ENCODE measurements at places on chromosomes 3 and 15.
A peak's percentile ranks its signal among the peaks of the same experiment; 100 is the strongest.

DNA sequence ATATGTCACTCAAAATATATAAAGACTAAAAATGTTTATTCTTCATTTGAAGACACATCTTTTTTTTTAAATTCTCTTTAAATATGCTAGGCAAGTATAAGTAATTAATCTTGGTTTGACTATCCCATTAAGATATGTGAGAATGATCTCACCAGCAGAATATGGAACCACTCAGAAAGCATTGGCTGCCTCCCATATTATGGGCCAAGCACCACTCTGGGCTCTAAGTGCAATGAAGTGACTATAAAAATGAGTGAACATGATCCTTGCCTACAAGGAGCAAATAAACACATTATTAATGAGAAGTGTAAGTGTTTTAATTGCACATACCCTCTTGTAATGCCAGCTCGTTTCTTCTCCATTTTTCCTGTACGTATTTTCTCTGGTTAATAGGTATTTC lies 328.5 kb downstream of the NAALADL2 start:
- ATAC-seq: no peak

GRCh38 chr3:171939578-171939977 lies 96.4 kb downstream of the TMEM212 start:
- ATAC-seq: no peak

DNA sequence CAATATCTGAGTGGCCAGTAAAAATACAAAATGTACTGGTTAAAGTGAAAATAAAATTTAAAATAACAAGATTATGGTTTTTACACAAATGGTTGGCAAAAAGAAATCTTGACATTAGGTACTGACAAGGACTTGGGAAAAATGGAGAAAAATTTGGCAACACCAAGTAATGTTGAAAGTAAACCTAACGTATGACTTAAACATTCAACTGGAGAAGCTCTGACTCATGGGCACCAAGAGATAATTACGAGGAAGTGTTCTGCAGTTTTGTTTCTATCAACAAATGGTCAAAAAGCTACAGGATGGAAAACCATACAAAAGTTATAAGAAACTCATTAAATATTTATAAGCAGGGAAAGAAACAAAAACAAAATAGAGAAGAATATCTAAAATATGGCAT lies 177.7 kb downstream of the ZNF385D start:
- ATAC-seq: no peak

DNA sequence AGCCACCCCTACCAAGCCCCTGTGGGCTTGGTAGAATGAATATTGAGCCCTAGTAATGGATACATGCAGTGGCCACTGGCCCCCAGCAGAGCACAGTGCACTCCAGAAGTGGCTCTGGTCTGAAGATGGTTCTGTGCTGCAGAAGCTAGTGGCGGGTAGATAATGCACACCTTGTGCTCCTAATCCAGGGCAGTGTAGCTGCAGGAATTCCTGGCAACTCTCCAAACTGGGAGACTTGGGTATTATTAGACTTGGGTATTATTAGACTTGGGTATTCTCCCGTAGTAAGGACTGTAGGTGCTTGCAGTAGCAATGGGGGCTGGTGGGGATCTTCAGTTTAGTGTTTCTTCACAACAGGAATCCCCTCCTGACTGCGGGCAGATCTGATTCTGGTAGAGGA lies 34.7 kb downstream of the NUSAP1 start:
- no peak for ATAC-seq

GRCh38 chr3:43461345-43461744 lies 160.5 kb downstream of the ANO10 start:
- no peak for ATAC-seq

DNA sequence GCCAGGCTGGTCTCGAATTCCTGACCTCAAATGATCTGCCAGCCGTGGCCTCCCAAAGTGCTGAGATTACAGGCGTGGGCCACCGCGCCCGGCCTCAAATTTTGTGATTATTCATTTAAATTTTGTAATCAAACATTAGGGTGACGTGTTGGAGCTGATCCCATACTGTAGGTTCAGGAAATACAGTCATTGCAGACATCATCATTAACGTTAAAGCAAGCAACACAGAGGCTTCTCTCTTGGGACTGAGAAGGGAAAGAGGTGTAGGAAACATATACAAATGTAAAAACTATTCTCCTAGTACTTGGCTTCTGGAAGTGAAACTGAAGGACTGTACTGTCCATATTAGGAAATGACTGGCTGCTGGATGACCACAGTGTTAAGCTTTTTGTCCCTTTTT lies 11.1 kb upstream of the ARID3B start:
- no peak for ATAC-seq

DNA sequence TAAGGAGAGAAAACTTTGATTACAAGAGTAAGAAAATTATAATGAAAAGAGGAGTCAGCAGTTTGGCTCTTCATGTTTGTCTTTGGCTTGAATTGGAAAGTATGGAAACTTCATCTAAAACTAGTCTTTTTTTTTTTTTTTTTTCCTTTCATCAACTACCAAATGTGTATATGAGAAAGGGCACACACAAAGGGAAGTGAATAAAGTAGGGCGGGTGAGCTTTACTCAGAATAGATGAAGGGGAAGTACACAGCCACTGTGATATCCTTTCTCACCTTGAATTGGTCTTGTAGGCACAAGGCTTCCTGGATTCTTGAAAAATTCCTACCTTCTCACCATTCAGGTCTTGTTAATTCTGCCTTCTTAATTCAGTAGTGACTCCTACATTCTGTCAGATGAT lies 652.3 kb upstream of the KCNMB2 start:
- ATAC-seq: peak; percentile 75

DNA sequence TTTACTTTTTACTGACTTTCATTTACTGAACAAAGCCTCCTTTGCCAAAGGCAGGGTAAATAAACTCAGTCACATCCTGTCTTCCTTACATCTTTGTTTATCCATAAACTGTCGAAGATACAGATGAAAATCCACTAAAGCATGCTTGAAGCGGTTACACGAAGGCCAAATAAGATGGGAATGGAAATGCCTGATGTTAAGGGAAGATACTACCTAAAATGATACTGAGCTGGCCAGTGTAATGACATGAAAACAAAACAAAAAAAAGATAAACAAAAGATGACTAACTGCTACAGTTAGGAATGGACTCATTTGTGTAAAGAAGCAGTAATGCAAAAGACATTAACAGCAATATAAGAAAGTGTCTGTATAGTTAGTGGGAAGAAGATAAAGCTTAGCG lies 114.7 kb upstream of the ADAMTS9 start:
- ATAC-seq: no peak

GRCh38 chr3:114848643-114849350 lies 298.3 kb downstream of the ZBTB20 start:
- no peak for ATAC-seq

DNA sequence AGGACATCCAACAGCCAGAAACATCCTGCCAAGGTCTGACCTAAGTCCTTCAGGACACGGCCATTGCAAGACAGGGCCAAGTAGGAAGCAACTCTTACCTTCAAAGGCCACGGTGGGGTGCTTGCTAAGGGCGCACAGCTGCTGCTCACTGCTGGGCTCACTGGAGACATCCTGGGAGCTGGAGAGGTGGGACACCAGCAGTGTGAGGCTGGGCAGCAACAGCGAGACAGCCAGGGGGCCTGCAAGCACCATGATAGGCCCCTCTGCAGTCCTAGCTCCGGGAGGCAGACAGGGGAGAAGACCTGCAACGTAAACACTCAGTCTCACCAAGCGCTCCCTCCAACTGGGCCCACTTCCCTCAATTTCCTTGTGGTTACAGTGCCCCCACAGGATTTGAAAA lies 79.2 kb downstream of the SEMA5B start:
- no peak for ATAC-seq

- no peak for ATAC-seq
Measured at GRCh38 chr3:43364494-43364893, 78.2 kb downstream of the SNRK start.

DNA sequence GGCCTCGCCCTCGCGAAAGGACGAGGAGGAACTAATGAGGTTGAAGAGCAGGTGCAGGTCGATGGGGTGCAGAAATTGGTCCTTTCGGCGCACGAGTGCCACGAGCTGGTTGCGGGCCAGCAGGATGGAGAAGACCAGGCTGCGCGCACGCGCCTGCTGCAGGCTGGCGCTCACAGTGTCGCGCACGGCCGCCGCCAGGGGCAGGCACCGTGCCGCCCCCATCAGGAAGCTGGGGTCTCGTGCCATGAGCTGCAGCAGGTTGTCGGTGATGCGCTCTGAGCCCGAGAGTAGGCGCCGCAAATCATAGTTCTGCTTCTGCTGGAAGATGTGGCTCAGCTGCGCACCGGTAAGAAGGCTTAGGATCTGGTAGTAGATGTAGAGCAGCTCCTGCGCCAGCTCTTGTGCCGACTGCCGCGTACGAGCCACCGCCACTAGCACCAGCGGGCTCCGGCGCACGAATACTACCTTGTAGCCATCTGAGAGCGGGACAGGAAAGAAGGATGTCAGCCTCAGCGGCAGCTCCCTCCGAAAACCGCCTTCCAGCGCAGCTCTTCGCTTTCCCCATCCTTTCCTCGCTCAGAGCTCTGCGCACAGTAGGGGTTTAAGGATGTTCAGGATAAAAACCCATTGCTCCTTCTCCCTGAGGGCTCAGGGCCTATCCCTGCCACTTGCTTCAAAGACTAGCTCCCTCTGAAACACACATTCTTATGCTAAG lies 6.9 kb upstream of the MST1R start:
- no peak for ATAC-seq

- ATAC-seq: no peak
Measured at GRCh38 chr3:16066975-16067374, 107.5 kb upstream of the GALNT15 start.

- ATAC-seq: no peak
Measured at GRCh38 chr3:115825046-115825445, 201.7 kb downstream of the GAP43 start.

DNA sequence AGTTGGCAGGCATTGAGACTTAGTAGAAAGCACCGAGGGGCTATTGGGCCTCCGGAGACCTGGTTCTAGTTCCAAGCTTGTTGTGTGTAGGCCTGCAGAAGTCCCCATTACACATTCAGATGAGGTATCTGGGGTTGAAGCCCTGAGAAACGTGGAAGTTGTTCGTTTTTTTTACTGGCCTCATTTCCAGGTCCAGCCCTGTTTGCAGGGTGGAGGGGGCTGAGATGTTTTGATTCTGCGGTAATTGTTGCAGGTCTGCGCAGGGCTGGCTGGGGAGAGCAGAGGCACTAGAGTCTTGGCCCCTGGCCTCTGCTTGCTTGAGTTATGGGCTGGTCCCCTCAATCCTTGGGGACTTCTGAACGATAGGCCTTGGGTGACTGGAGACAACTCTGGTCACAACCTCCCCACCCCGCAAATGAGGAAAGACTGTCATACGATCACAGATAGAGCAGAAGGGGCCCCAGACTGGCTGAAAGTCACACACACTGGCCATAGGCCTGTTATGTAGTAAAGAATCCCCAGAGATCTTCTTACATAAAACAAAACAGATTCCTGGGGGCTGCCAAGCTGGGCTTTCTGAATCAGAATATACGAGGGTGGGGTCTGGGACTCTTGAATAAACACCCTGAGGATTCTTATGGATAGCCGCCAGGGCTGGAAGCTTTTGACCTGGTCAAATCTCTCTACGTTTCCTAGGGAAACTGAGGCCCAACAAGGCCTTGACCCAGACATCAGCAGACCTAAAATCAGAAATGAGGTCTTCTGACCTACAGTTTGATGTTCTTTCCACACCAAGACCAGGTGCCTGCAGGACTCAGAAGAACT lies 15.6 kb downstream of the KBTBD13 start:
- ATAC-seq: no peak

All from activated T-helper 17 cell treated with anti-CD3 and anti-CD28 coated beads, Interleukin-2, amount 50 U/mL, for 72 hours (primary cell).